ENCODE measurements at places on chromosomes 12 and 14.

DNA sequence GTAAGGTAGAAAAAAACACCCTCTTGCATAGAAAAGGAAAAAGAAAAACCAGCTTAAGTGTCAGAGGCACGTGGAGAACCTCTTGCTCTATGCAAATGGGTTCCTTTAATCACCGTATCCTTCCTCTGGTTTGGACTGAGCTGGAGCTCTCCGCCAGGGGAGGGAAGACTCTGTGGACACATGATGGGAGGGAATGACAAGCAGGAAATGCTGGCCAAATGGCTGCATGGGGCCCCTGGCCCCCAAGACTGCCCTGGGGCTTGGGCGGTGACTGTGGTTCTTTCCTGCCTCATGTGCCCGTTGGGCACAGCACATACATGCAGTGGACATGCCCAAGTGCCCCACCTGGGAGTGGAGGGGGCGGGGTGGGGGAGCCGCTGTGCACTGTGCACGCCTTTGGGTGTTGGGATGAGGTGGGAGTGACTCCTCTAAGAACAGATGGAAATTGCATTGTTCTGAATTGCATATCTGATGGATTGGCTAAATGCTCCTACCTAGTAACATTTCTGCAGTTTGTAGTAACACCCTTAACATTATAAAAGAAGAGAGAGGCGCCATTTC lies 166.4 kb upstream of the AVPR1A start:
- DNase-seq = no peak

DNA sequence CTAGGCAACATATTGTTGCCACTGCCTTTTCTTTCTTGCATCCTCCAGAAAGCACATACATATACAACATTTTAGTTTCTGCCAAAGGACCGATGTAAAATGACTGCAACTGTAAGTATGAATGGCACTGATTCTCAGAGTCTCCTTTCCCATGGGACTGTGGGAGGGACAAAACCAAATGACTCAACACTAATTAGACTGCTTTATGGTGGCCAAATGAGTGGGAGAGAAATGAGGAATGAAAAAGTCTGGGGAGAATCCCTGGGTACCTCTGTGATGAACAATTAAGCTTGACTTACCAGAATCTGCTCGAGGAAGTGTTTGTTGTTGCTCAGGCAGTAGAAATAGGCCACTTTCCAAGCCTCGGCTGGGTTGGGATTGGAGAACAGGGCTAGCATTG lies 10.1 kb downstream of the ZFYVE26 start:
- no peak for DNase-seq

DNA sequence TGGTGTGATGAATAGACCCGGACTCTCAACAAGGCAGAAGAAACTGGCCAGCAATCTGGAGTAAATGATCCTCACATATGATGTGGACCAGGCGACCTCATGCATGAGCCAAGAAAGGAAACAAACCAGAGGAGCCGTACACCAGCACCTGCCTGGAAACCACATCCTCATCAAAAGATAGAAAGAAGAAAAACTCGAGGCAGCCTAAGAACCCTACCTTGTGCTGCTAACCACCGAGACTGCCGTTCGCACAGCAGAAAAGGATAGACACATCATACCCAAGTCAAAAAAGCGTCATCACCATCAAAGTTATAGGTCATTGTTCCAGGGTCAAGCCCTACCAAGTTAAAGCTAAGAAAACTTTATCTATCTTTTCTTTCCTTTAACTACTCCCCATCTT lies 66.7 kb downstream of the RESF1 start:
- DNase-seq = no peak

DNA sequence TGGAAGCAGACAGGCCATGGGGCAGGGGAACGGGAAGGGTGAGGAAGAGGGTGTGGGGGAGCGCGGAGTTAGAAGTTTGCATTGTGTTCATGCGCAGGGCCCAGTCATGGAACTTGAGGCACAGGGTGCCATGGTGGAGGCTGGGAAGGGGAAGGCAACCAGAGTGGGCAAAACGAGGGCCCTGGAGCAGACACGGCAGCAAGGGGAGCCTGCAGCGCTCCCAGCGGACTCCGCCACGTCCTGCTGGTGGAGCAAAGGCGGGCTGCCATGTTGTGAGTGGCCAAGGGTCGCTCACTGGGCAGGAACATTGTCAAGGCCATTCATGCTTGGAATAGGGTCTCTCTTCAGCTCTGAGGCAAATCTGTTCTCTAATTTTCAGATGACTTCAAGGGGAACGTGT lies 20.5 kb downstream of the DEGS2 start:
- no peak for DNase-seq

GRCh38 chr12:89245090-89245489 lies 107.2 kb downstream of the DUSP6 start:
- DNase-seq = no peak

- DNase-seq = peak; percentile 65
Observed at GRCh38 chr12:52006726-52007157, at the start of gene TAMALIN. Gene TAMALIN, plus strand, starts transcription at chr12:52006946. Its CDS starts 74 bp downstream, at chr12:52007020.

DNA sequence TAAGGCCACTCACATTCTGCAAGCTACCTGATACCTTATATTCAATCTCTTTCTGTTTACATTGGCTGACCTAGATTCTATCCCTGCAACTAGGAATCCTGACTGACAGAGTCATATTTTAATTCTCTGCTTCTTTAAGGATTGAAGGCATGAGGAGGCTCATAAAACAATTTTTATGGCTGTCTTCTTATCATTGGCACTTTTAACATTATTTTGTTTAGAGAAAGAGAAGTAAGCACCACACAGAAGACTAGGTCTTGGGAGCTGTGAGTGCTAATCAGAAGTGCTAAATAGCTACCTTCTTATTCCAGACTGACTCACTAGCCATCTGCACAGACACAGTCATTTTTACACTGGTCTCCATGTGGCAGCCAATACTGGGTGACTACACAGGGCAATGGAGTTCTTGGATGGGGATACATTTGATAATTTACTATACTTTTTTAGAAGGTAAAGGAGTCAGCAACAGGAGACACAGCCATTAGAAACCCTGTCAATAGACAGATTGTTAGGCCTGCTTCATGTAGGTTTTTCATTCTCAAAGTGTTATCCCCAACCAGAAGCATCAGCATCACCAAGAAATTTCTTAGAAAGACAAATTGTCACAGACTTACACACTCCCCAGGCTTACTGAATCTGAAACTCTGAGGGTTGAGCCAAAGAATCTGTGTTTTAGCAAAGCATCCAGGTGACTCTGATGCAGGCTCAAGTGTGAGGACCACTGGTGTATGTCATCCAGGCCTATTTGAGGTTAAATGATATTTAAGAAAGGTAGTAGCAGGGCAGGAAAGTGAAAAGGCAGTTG lies 214.1 kb downstream of the DUSP6 start:
- no peak for DNase-seq

- no peak for DNase-seq
Observed at GRCh38 chr14:61939776-61940175, 177.6 kb downstream of the SNAPC1 start.

- DNase-seq = no peak
Observed at GRCh38 chr12:45586486-45586885, 143.0 kb upstream of the ARID2 start.

DNA sequence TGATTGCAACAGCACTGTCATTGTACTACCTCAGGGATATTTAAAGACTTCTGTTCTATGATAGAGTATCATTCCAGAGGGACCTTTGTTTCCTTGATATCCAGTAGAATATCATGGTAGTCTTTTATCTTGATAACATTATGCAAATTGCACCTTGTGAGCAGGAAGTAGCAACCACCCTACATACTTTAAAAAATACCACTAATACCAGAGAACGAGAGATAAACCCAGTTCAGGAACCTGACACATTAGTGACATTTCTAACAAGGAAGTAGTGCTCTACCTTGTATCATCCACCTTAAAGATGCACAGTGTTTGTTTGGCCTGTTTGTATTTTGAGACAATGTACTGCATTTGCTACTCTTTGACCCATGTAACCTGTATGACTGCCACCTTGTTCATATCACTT lies 8.8 kb upstream of the MAP4K5 start:
- DNase-seq = no peak

- peak; percentile 40 for DNase-seq
Observed at GRCh38 chr12:122874081-122874480, 21.8 kb downstream of the VPS37B start.

DNA sequence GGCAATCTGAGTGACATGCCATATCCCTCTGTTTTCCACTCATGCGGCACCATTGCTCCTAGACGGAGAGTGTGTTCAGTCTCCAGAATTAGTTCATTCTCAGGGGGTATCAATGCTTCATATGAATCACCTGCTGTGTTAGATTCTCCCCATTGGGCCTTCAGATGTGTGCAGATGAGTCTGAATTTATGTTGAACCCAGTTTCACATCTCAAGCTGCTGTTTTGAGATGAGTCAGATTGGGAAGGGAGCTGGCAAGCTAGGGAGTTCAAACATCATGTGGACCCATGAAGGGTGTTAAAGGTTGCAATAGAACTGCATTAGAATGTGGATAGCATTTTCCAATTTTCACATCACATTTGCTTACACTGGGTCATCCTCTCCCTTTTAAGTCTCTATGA lies 46.9 kb upstream of the KCNA1 start:
- no peak for DNase-seq

GRCh38 chr12:75481013-75481705 lies 604 bp downstream of the GLIPR1 start:
- DNase-seq = no peak

GRCh38 chr12:108720757-108721514 lies 10.4 kb downstream of the CORO1C start:
- DNase-seq = no peak

DNA sequence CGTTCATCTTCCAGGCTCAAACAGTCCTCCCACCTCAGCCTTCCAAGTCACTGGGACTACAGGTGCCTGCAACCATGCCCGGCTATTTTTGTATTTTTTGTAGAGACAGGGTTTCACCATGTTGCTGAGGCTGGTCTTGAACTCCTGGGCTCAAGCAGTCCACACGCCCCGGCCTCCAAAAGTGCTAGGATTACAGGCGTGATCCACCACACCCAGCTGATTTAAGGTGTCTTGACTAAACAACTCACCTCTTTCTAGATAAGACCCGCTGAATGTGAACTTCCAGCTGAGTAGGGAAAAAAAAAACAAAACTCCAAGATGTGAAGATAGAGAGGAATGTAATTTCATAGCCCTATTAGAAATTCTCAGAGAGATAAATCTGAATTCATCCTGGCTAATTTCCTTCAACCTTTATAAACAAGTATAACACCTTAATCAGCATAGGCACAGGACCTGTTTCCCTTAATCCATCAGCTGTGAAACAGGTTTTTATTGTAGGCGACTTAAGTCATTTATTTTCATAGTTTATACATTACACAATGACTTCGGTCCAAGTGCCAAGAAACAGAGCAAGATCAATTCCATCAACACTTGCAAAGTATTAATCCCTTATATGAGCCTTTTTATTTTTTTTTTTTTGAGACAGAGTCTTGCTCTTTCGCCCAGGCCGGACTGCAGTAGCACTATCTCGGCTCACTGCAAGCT lies 51.5 kb downstream of the HCAR2 start:
- DNase-seq = no peak

GRCh38 chr12:105832806-105833205 lies 305.9 kb downstream of the NUAK1 start:
- DNase-seq = no peak

DNA sequence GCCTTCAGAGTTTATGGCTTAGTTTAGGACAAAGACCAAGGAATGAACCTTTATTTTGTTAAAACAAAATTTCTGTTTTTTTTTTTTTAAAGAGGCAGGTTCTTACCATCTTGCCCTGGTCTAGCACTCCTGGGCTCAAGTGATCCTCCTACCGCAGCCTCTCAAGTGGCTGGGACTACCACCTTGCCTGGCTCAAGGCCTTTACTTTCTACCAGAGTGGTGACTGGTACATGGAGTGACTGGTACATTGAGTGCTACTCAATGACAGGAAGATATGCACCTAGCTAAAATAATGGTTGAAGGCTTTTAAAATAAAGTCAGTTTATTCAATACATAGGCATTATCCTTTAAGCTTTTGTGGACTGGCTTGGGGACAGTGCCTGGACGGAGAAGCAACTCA lies 32.6 kb downstream of the PRICKLE1 start:
- no peak for DNase-seq

- no peak for DNase-seq
Observed at GRCh38 chr14:96149131-96149530, 55.5 kb upstream of the BDKRB2 start.

GRCh38 chr14:22613106-22613695 lies 15.1 kb downstream of the ABHD4 start:
- no peak for DNase-seq

DNA sequence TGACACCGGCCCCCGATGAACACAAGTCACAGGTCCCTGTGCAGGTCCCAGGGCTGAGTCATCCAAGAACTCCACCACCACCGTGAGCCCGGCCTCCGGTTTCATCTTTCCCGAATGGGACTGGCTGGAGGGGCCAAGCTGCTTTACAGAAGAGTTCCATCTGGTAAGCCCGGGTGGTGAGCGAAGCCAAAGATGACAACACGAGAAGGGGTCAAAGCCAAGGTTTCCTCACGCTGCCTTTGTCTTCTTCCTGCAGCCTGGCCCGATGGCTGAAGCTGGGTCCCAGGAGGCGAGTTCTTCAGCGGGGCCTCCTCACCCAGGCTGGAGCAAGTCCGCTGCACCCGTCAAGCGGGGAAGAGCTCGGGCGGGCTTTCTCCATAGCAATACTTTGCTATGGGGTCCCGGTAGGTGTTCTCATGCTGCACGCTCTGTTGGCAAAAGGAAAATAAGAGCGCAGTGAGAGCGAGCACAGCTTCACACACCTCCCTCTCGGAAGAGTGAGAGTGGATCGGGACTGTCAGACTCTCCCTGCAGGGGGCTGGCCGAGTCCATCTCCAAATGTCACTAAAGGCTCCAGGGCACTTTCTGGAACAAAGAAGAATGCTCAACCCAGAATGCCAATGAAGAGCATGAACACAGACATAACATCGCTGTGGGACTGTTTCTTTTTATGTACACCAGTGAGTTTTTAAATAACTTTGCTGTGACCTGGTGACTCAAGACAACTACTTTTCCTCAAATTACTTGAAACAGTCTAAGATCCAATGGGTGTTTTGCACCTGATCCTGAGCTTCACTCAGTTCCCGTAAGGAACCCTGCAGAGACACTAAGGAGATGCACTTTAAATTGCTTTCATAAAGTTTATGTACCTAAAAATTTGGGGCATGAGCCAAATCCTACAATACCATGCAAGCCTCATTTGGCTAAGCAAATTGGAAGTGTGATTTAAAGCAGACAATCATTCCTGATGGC lies 20.1 kb downstream of the SPRING1 start:
- no peak for DNase-seq

DNA sequence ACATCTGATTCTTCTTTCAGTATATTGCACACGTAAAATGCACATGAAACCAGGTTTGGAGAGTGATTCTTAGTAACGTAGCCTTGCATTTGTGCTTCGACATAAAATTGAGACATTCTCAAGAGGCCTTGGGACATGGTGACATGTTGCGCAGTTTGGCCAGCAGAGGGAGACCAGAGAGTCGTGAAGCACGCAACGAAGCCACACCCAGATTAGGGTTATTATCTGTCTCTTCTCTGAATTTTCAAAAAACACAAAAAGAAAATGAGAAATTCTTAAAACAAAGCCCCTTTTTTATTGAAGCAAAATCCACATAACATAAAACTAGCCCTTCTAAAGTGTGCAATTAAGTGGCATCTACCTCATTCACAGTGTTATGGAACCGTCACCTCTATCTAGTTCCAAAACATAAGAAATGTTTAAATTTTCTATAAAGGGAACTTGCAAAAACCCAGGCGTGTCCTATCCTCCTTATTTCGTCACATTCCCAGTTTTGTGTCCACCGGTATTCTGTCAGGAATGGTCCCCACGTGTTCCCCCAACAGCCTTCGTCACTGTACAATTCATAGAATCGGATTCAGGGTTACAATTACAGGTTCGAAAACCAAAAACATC lies 108.8 kb upstream of the ATF7IP start:
- DNase-seq = peak; percentile 78

All from left lobe of liver (tissue), 2 donors.